ENCODE measurements at places on chromosomes 3 and 15. TPM values are rescaled to one million over a fixed set of nuclear protein-coding genes. Genes with fewer than 3 reads are reported as not detected.

DNA sequence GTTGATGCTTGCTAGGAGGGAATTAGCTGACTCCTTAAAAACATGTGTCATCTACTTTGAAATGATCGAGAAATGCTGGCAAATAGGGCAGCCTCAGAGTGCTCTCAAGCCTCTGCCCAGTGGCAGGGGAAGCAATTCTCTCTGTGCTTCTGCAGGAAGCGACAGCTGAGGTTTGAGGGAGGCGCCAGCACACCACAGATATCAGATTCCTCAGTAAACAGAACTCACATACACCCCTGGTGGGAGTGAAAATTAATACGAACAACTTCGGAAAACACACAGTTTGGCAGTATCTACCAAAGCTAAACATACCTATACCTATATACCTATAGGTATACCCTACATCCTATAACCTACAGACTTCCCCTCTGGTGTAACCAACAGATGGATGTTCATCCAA is 61.3 kb downstream of the NSMCE3 start:
- DNase-seq, result no peak

DNA sequence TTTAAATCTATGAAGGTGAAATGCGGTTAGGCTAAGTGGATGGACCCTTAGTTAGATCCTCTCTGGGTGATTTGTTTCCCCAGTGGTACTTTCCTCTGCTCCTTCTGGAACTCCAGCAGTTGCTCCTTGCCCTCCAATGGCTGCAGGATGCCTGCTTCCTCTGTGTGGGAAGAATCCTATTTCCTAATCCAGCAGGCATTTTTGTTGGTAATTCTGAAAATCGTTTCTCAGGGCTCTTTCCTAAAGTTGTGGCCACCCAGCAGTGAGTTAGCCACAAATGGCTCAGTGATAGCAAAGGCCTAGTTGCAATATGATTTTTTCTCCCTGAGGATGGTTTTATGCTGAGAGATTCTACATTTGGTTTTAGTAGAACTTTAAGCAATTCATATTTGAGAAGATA is 332.3 kb upstream of the C2CD4B start:
- DNase-seq, result no peak

DNA sequence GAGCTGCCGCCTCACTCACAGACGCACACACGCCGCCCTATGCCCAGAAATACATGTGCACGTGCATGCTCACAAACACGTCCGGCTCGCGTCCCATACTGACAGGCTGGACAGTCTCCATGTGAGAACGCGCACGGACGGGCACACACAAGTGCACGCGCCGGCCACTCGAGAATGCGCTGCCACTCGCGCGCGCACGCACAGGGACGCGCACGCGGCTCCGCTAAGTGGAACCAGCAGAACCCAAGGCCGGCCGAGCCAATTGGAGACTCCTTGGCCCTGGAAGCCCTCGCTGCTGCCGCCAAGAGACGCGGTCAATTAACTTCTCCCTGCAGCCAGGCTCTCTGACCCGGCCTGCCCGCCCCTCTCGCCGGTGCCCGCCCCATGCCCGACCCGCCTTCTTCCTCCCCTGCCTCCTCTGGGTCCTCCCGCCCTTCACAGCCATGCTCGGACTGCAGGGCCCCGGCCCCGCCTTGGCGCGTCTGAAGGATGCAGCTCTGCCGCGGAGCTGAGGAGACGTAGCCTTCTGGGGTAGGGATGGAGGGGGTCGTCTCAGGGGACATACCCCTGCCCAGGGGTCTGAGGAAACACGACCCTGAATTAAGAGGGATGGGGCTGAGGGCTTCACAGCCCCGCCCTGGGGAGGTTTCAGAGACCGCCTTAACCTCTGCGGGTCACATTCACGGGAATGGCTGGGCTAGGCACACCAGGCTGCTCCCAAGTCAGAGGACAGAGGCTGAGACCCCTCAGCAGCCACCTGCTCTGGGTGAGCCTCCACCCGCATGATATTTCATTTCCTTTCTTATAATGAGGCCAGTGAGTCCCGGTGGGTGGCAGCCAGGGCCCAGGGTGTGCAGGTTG is 15.0 kb downstream of the PTH1R start:
- DNase-seq, result peak; percentile 93

- no peak for DNase-seq
Measured at GRCh38 chr15:74317820-74318375, 49.5 kb downstream of the CYP11A1 start.

DNA sequence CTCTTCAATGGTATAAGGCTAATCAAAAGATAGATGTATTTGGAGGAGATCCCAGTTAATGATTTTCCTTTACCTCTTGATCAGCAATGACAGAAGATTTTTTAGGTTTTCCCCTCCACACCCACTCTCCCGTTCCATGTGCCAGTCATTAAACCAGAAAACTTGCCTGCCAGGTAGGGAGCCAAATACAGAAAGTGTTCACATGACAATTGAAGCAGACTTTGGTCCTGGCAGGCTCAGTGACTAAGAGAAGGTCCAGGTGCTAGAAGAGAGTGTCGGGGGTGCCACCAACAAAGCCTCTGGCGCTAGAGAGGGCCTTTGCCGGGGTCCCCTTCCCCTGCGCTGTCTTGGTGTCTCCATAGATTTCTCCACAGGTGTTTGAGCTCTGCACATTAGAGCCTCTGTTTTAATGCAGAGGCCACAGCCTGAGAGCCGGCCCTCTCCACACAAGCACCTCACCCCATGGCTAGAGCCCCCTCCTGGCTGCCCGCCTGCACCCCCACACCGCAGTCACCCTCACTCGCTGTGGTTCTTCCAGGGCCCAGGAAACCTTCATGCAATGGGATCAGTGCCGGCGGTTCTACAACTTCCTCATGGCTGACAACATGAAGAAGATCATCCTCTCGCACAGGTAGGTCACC is 36.4 kb downstream of the RLBP1 start:
- DNase-seq, result no peak

DNA sequence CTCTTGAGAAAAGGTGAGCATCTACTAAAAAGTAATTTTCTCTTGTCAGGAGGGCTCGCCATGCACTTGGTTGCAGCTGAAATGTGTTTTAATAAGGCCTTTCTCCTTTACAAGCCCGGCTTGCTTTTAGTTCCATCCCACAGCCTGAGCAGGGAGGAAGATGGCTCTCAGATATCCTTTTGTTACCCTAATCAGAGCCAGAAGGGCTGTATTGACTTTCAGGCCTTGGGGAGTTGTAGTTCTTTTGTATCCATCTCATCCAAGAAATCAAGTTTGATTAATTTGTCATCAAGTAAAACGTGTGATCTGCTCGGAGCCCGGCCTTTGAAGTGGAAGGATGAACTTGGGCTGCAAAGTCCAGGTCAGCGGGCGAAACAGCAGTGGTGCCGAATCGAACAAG is 52.9 kb downstream of the EIF4E3 start:
- no peak for DNase-seq

DNA sequence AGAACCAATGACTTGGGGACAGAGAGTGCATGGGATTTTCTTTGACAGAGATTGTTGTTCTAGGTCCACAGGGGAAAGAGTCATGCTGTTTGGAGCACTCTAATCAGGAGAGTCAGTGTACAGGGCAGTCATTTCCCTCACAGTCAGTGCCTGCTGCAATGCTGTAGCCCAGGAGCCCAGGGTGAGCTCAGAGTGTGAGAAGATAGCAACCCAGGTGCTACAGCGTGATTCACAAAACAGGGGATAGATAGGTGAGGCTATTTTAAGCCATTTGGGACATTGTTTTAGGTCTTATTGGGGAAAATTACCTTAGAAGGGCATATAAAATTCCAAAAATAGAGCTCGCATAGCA is 37.3 kb downstream of the LNP1 start:
- DNase-seq, result no peak

- DNase-seq, result no peak
Measured at GRCh38 chr3:59704292-59704691, 654.5 kb upstream of the CFAP20DC start.

DNA sequence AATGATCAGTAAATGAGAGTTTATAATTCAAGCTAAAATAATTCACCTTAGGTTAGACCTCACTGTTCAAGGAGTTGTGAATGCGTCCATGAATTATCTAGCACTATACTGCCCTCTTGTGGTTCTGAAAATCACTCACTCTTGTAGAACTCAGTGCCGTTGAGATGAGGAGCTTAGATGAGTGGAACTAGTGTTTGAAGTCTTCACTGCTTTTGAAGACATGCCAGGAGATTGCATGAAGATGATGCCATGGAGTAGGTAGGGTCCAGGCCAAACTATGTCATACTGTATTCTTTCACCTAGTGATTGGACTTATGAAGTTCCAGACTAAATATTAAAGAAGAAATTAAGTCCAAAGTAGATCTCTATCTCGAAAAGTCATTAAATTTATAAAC is 28.8 kb downstream of the LYSMD4 start:
- peak; percentile 89 for DNase-seq

DNA sequence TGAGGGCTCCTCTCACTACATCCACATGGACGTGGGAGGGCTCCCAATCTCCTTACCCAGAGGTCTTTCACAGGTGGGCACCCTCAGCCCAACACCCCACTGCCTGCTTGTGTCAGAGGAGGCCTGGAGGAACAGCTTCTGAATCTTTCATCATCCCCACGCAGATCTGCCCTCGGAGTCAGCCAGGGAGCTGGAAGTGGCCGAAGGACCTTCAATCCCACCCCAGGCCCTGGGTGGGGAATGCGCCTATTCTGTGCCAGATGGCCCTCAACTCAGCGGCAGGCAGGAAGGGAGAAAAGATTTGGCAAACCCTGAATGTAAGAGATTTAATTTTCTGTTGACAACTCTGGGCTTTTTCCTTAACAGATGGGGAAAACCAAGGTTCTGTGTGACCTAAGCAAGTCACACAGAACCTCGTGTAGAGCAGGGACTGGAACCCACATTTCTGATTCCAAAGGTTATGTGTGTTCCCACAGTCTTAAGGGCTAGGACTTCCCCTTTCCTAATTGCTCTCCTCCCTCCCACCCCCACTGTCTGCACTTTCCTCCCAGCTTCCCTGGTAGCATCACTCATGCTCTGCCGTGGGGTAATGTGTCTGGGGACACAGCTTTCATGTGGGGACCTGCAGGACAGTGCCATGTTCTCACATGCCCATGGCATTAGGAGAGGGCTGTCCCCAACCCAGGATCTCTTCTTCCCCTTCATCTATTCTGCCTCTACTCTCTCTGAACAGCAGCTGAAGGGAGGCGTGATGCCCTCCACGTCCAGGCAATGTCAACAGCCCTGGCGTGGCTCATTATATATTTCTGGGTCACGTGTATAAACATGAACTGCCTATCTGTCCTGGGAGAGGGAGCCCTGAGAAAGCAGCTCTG is 98.1 kb downstream of the SEMA5B start:
- no peak for DNase-seq

DNA sequence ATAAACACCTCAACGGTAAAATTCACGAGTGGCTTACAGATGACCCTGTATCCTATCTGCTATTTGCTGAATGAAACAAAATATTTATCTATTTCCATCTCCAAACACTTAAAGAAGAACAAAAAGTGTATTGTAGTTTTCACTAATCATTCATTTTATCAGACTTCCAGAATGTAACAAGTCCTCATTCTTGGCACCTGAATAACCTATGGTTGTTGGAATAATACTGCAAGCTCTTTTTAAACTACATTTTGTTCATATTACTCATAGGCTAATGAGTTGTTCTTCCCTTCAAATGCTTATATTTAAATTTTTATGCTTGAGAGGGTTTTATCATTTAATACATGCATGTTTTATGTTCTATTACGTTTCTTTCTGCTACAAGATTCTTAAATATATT is 1434.1 kb downstream of the SI start:
- DNase-seq, result no peak

GRCh38 chr15:38474155-38474757 is 20.3 kb downstream of the FAM98B start:
- peak; percentile 68 for DNase-seq

DNA sequence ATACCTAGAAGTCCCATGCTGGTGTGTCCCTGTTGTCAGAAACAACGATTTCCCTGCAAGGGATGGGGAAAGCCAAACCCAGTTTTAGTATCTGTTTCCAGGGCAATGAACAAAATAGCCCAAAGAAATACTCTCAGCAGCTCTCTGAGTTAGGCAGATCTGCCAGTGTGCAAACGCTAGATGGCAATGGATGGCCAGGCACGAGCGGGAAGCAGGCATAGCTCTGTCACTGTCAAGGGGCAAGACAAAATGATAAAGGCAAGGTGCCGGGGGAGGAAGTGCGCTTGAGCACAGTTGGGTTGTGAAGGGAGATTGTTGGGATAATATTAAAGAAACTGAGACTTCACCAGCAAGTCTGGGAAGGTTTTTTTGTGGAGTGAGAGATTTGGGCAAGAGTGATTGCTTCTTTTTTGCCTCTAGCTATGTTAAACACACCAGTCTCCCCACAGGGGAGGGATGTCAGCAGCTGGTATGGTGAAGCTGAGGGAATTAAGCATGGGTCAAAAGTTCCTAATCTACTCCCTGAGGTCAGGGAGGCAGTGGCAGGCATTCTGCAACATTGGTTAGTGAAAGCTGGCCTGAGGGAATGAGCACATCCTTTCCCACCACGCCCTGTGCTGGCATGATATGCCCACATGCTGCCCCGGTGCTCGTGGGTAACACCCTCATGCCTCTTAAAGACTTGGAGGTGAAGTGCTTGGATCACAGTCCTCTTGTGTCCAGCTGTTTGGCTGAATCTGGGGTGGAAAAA is 117.5 kb downstream of the PDCD6IP start:
- DNase-seq, result peak; percentile 40

DNA sequence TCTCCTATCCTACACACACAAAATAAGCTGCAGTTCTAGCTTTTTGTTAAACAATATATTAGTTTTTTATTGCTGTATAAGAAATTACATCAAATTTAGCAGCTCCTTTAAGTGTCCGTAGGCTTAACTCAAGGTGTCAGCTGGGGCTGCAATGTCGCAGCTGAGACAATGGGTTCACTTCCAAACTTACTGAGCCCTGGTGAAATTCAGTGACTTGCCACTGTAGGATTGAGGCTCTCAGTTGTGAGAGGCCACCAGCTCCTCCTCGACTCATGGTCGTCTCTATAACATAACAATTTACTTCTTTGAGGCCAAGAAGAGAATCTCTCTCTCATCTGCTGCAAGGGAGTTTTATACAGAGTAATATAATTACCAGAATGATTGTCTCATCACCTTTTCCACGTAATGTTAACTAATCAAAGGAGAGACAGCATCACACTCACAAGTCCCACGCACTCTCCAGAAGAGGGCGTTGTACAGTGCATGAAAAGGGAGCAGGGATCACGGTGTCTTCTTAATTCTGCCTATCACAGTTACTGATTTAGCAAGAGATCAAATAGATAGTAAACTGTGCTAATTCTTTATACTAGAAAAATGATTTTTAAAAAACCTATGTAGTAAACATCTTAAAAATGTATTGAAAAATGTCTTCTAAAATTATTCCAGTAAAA is 735.6 kb upstream of the GBE1 start:
- DNase-seq, result peak; percentile 61

GRCh38 chr3:100103558-100104441 is 10.5 kb downstream of the FILIP1L start:
- no peak for DNase-seq

The POPDC2 gene
- 1.5 TPM for total RNA-seq

The GXYLT2 gene
- total RNA-seq, result 1.5 TPM

The LTK gene
- total RNA-seq, result 0.12 TPM

The HHLA2 gene
- total RNA-seq, result not detected

The TNFAIP8L3 gene
- total RNA-seq, result not detected

The USP8 gene
- total RNA-seq, result 47.7 TPM

The GUCA1C gene
- not detected for total RNA-seq
